Lung microvascular endothelial cell (primary cell): ENCODE measurements at places on chromosomes 4 and X.

GRCh38 chrX:41718481-41719235, 5.3 kb upstream of the GPR82 start:
- DNase-seq, result no peak

GRCh38 chr4:6937201-6937600, 27.6 kb downstream of the TBC1D14 start:
- DNase-seq, result no peak

GRCh38 chrX:12955882-12956703, 18.8 kb upstream of the TMSB4X start:
- peak; percentile 82 for DNase-seq

DNA sequence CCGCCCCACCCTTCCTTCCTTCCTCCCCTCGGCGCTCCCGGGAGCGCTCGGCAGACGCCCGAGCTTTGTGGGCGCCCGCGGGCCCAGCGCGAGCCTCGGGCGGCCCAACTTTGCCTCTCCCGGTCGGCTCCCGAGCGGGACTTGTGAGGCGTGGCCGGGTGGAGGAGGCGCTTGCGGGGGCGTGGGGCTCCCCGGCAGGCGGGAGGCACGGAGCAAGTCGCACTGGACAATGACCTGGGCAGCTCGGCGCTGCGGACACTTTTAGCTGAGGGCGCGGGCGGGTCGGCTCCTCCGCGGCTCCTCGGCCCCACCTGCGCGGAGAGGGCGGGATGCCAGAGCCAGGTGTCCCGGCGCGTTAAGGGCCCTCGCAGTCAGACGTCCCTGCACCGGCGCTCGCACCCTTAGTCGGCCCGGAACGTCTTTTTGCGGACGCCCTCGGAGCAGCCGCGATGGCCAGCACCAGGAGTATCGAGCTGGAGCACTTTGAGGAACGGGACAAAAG, 385 bp downstream of the DCLK2 start:
- DNase-seq, result peak; percentile 69

GRCh38 chr4:31236020-31236638, 516.0 kb downstream of the PCDH7 start:
- DNase-seq, result no peak

DNA sequence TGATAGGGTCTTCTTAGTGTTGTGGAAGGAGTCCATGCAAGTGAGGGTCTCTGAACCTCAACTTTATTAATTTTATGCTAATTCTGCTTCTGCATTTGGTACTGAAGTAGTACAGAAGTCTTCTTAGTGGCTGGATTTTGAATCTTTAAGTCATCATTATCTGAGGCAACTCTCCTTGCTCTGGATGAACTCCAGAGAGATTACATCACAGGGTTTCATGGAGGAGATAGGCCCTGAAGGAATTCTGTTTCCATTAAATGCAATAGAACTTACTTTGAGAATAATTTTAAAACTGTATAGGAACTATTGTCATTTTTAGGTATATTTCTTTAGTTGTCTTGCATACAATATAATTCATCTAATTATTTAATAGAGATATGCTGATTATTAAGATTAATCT, 451.2 kb downstream of the FAT4 start:
- no peak for DNase-seq

- no peak for DNase-seq
Observed at GRCh38 chr4:89509708-89510281, 202.2 kb upstream of the GPRIN3 start.

DNA sequence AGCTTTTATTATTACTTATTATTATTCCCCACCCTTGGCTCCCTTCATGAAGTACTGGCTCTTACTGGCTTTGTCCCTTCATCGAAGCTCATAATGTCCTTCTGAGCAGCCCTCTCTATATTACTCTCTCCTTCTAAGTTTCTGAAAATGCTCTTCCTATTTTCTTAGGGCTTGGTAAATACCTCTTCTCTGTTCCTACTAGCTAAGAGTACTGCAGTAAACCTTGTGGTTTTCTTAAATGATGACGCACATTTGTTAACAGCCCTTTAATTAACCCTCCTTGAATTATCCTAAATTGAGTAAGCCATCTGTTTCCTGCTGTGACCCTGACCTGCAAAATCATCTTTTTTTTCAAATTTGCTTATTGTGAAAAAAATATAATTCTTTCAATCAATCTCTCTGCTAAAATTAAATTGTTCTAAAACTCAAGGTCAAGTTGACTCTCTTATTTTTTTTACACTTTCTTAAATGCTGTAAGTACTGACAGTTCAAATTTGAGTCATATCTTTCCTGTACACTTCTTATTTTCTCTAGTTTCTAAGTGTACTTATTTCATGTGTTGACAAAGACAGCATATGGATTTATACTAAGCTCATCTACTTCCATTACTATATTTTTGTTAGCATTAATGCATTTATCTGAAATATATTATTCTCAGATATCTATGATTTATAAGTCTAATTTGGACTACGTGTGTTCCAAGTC, 148.9 kb downstream of the ADAM29 start:
- no peak for DNase-seq

DNA sequence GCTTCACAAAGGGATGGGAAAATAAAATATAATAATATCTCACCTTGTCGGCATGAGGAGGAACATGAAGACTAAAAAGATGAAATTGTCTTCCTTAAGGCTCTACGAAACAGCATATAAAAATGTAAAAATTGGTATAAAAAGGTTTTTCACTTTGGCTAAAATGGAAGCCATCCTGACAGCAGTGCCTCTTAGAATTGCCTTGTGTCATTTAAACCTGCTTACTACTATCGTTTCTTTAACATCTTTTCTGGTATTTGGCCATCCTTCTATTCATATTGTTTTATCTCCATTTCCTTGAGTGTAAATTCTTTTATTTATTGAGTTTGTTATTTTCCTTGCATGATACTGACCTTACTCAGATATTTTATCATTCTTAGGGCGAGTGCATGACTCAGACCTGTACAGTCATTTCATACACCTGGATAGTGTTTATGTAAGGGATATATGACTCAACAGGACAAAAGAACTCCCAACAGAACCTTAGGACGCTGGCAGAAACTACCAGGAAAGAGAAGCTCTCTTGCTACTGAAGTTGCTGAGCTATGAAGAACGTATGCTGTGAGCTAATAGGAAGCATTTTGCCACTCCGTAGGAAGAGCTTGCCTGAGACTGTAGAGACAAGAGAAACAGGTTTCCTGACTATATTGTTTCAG, 5.8 kb upstream of the CDKN2AIP start:
- peak; percentile 31 for DNase-seq

- no peak for DNase-seq
Observed at GRCh38 chr4:8465615-8466611, 25.3 kb downstream of the TRMT44 start.

GRCh38 chrX:21225643-21226042, 148.6 kb upstream of the CNKSR2 start:
- no peak for DNase-seq

- DNase-seq, result no peak
Observed at GRCh38 chr4:122619611-122620010, 1.3 kb downstream of the IL21 start.

- DNase-seq, result peak; percentile 80
Observed at GRCh38 chrX:38312436-38312835, 14.9 kb downstream of the RPGR start.

DNA sequence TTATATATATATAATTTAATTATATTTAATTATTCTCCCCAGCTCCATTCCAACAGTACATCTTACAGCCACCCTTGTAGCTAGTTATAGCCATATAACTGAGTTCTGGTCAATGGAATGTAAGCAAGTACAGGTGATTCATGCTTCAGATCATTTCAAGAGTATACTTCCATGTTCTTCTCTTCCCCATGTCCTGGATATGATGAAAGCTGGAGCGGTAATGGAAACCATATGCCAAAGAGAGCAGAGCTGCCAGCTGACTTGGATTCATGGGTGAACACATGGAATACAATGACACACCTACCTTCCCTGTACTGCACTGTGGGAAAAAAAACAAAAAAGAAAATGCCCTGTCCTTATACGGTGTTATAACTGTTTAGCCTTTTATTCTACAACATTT, 17.5 kb upstream of the CORIN start:
- DNase-seq, result no peak

DNA sequence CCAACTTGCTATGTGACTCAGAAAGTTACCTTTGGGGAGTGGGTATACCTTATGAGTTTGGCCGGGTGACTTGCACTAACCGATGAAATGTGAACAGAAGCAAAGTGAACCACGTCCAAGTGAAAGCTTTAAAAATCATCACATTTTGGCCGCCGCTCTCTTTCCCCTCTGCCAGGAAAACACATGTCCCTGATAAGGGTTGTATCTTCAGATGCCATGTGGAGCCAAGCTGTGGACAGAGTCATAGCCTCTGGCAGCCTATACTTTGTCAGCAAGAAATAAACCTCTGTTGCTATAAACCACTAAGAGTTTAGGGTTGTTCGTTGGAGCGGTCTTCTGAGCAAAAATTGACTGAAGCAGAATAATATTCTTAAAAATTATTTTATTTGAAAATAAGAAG, 92.3 kb downstream of the PRDM5 start:
- peak; percentile 24 for DNase-seq

DNA sequence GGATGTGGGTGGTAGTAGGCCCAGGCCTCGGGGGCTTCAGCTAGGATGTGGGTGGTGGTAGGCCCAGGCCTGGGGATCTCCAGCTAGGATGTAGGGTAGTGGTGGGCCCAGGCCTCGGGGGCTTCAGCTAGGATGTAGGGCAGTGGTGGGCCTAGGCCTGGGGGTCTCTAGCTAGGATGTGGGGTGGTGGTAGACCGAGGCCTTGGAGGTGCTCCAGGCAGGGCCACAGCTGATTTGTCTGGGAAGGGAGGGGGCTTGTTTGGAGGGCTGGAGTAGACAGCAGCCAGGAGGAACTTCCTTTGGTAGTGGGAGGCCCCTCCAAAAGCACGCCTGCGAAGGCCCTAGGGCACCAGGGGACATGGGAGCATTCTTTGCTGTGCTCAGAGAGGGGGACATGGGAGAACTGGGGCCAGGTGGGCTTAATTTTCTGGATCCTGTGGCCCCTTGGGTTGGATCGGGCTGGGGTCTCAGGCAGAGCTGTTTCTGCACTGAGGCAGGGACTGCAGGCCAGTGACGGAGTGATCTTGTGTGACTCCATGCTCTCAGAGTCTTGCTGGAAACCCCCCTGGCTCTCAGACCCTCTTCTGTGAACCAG, 3.3 kb upstream of the SPON2 start:
- no peak for DNase-seq

- DNase-seq, result no peak
Observed at GRCh38 chr4:108148316-108148715, 20.4 kb downstream of the LEF1 start.

- peak; percentile 64 for DNase-seq
Observed at GRCh38 chr4:111943796-111944203, 201.5 kb upstream of the FAM241A start.

DNA sequence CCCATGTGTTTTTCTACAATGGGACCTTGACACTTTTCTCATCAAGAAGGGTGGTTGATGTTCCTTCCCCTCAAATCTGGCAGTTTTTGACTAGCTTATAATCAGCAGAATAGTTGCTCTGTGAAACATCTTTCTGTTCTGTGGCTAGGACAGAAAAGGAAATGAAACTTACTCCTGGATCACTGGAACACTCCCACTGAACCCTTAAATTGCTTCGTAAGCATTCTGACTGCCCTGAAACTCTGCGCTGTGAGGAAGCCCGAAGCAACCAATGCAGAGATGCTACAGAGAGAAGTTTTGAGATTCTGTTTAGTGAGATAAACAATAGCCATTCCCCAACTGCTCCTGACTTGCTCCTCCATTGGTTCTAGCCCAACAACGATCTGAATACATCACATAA, 602.2 kb downstream of the CENPC start:
- no peak for DNase-seq

DNA sequence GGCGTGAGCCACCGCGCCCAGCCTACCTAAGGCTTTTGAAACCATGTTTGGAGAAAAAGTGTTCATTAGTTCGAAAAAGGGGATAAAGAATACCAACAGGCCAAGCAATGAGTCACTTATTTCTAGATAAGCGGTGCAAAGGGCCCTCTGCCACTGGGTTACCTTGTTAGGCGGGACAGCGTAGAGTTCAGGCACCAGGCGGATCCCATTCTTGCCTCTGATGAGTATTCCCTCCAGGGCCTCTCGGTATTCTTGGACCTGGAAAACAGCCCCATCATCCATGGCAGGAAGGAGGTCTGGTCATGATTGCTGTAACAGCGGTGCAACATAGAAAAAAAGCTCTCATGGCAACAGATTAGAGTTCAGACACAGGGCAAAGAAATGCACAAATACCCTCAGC, 48.0 kb downstream of the PHKA2 start:
- DNase-seq, result no peak

GRCh38 chr4:37665333-37666320, 20.5 kb downstream of the RELL1 start:
- peak; percentile 5 for DNase-seq

- no peak for DNase-seq
Observed at GRCh38 chr4:8260656-8261111, 8.9 kb upstream of the HTRA3 start.

DNA sequence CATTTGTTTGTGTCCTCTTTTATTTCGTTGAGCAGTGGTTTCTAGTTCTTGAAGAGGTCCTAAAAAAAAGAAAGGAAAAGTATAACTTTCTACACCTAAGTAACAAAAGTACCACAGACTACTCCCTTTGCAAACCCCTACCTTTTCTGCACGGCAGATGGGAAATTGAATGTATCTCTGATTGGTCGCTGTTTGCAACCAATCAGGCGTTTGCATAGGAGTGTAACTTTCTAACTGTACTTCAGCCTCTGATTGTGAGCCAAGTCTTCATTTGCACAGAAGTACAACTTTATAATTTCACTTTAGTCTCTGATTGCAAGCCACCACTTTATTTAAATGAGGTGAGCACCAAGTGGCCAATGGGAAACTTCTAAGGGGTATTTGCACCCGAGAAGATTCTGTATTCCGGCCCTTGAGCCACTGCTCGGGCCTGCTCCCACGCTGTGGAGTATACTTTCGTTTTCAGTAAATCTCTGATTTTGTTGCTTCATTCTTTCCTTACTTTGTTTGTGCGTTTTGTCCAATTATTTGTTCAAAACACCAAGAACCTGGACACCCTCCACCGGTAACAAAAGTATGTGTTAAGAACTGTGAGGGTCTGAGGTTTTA, 40.3 kb upstream of the FHL1 start:
- no peak for DNase-seq

GRCh38 chr4:140869446-140869845, 113.3 kb upstream of the TBC1D9 start:
- DNase-seq, result no peak

DNA sequence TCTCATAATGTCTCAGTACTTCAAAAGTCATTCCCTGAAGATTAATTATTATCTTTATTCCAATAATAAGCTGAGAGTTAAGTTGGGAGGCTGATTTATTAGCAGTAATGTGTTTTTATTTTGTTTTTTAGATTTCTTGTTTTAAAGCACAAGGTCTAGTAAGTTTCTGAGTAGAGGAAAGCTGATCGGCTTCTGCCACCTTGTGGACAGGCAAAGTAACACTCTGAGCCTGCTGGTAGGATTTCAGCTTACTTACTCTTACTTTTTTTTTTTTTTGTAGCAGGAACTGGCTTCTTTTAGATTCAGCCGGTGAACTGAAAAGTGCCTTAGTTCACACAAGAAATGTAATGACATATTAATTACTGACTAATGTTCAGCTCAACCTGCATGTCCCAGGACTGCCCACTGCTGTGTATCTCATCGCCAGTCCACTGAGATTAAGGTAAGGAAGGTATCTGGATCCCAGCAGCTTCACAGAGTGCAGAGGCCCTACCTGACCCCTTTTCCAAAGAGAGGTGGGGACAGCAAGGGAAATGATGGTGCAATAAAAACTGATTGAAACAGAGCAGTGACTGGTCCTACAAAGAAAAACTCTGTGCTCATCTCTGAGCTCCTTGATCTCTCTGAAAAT, 126.5 kb downstream of the ADGRA3 start:
- peak; percentile 87 for DNase-seq

- DNase-seq, result peak; percentile 7
Observed at GRCh38 chrX:10197279-10198210, 40.8 kb downstream of the CLCN4 start.

GRCh38 chr4:175635546-175635945, 176.5 kb downstream of the GPM6A start:
- DNase-seq, result no peak
